Activated naive CD4-positive, alpha-beta T cell (primary cell): ENCODE measurements at places on chromosomes 6 and 20.

DNA sequence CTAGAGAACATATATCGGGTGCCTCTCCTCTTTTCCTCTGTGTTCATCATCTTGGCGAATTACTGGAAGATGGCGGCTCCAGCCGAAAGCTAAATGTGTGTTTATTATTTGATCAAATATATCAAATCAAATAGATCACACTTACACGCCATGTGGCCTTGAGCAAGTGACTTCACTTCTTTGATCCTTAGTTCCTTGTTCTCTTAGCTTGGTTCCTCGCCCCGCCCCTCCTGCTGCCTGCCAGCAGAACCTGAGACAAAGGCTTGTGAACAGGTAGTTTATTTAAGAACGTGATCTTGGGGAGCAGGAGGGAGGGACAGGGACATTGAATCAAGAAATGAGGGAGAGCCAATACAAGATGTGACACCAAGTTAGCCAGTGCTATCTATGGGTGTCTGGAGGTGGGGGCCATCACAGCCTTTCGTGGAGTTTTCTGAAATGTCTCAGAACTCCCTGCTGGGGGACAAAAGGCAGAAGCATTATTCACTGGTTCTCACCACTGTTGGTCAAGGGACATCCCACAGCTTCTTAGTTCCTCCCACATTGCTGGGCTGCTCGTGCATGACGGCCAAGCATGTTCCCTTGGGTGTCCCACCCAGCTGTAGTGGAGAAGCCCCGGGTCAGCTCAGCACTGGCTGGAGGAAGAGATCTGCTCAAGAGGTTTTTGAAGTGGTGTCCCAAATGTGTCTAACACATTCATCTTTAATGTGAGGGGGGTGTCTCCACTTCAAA lies 44.9 kb upstream of the RNF24 start:
- no peak for DNase-seq

DNA sequence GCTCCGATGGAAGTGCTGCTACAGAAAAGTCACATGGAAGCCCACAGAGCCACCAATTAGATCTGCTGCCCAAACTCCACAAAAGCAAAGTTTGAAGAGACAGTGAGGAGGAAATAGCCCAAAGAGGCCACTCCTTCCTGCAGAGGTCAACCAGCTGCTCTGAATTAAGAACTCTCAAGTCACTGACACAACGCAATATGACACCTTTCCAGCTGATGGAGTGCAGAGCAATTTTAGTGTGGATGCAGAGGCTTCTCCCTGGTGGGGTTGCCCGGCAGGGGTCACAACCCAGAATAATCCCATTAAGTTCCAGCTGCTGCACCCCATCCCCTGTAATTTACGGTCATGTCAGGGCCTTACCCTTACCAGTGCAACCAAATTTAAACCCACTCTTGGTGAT lies 361.9 kb upstream of the JARID2 start:
- no peak for DNase-seq

- DNase-seq = no peak
Observed at GRCh38 chr6:155436981-155437749, 18.5 kb downstream of the NOX3 start.

GRCh38 chr6:149844480-149844879 lies 19.7 kb downstream of the LRP11 start:
- DNase-seq = no peak

DNA sequence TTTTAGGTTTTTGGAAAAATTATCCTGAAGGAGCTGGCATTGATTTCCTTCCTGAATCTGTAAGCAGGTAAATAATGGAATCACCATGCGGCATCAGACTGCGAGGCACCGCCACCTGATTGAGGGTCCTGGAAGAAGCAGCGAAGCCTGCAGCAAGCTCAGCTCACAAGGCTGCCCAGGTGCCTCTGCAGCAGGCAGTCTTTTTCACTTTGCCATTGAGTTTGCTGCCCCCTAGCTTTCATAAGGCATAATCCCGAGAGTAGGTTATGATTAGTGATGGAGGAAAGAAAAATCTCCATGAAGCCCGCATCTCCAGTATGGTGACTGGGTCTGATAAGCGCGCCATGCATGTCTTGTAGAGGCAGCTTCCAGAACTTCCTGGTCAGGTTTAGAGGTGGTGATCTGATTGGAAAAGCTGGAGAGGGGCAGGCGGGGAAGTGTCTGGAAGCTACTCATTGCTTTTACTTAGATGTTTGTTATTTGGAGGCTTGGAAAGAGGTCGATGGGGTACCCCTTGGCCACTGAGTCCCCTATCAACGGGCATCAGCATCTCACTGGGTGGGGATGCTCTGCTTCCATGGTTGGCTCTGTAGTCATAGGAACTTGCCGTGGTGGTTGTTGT lies 26.7 kb downstream of the IYD start:
- DNase-seq = no peak

DNA sequence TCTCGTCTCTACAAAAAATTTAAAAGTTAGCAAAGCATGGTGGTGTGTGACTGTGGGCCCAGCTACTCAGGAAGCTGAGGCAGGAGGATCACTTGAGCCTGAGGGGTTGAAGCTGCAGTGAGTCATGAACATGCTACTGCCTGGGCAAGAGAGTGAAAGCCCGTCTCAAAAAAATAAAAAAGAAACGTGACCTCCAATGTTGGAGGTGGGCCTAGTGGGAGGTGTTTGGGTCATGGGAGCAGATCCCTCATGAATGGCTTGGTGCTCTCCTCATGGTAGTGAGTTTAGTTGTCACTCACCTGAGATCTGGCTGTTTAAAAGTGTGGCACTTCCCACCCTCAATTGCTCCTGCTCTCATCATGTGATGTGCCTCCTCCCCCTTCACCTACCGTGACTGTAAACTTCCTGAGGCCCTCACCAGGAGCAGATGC lies 24.3 kb downstream of the RBL1 start:
- DNase-seq = no peak

- DNase-seq = no peak
Observed at GRCh38 chr6:29974901-29975560, 32.7 kb downstream of the HLA-A start.

DNA sequence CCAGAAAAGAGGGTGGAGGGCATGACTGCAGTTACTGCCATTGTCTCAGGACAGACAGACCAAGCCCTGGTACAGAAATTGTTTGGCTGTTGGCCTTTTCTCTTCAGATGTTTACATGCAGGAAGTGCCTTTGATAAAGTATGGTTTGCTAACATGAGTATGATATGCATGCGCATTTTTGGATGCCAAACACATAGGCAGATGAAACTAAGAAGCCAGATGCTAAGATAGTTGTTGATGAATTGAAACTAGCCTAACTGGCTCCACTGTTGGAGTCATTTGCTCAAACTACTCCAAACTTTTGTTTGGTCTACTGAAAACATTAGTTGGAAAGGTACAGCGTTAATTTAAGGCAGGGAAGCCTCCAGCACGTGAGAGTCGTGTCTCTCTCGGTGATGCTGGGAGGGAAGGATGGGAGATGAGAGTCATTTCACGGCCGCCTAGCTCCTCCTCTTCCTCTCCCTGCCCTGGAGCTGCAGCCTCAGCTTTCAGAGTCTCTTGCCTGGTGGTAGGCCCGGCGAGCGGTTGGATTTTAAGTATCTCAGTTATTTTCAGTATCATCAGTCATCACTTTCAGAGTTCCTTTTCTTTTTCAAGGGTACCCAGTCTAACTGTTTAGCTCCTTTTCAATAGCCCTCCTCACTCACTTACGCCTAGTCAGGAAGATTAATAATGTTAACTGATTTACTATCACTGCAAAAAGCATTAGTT lies 29.7 kb downstream of the RREB1 start:
- peak; percentile 29 for DNase-seq

DNA sequence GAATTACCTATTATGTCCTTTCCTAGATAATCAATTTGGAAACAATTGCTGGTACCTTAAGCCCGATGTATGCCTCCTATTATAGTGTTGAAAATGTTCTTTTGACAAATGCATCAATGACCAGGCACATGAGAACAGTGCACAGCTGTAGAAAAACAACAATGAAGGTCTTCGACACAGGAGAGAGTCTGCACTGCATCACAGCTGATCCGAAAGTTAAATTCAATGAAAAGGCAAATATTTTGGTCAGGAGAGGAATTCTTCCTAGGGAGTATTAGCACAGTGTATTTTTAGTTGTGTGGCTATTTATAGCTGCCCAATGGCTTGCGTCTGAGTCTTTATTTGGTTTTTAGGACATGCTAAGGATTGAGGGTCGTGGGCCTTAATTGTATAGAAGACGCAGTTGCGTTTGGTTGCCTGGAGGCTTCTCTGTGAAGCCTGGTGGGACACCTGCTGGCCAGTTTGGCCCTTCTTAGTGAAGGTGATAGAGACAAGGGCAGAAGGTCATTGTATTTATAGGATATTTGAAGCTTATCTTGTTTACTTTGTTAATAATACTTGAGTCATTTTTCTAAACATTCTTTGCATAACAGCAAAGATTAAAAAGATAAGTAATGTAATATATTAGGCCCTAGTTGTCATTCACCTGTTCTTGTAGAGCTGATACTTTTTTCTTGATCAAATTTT lies 72.3 kb downstream of the CDYL start:
- DNase-seq = no peak

DNA sequence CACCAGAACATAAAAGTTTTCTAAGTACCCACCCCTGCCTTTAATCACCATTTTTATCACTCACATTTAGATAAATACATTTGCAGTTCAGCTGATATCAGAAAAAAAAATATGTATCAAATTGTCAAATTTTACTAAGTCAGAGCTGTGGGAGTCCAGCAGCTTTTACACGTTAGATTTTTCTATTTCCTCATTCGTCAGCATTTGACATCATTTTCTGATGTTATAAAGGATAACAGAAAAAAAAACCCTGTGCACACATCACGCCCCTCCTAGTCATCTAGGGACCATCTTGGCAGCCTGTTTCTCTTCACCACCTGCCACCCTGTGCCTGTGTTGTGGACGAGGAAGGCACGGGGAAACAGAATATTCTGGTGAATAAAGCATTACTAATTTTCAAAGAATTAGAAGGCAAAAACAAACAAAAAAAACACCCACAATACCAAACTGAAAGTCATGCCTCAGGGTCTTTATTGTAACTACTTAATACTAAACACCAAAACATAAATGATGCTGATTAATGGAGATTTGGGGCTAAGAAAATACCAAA lies 12.4 kb downstream of the B4GALT5 start:
- no peak for DNase-seq

DNA sequence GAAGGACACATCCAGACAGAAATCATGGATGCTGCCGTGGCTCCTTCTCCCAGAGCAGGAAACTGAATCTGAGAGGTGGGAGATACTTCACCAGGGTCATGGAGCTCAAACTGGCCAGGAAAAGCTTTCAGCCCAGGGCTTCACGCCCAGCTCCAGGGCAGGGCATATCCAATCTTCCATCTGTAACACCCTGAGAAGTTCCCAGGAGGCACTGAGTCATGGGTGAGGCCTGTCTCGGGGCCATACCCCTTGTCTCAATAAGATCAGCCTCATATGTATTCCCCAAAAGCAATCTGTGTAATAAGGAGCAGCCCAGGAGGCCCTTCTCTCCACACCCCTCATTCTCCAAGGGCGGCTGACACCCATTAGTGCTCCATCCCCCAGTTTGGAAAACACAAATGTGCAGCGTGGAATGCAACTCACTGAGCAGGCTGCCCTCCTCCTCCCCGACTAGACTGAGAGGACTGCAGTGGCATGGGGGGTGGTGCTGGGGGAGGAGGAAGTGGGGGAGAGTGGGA lies 439.3 kb upstream of the SULF2 start:
- DNase-seq = no peak

DNA sequence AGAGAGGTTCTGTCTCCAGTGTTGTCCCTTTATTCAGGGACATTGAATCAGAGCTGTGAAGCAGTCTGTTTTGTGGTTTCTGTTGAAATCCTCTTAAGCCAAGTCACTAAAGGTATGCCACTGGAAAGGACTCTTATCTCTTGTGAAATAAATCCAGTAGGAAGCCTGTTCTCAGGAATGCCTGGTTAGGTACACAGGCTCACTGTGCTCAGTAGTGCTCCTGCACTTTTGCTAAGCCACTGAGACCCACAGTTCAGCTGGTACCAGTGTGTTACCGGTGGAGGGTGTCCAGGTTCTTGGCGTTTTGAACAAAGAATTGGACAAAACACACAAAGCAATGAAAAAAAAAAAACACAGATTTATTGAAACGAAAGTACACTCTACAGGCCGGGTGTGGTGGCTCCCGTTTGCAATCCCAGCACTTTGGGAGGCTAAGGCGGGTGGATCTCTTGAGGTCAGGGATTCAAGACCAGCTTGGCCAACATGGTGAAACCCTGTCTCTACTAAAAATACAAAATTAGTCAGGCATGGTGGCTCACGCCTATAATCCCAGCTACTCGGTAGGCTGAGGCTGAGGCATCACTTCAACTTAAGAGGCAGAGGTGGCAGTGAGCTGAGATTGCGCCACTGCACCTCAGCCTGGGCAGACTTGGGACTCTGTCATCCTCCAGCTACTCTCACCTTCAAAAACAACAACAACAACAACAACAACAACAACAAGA lies 186.1 kb downstream of the JARID2 start:
- no peak for DNase-seq

DNA sequence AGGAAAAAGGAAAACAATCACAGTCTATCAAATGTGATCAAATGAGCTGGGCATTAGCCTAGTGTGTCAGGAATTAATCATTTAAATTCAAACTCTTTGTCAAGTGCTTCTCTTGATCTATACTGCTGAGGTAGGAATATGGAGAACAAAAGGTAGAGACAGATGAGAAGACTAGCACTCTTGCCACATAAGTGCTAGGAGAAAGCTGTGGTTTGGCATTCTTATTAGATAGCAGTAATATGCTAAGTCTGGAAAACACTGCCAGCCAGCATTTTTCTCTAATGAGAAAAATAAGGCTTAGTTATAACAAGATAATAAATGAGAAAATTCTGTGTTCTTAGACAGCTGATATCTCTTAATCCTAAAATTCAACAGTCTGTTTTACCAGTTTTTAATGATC lies 38.9 kb downstream of the ORC3 start:
- no peak for DNase-seq

- DNase-seq = no peak
Observed at GRCh38 chr6:47250302-47250701, 59.4 kb downstream of the TNFRSF21 start.

DNA sequence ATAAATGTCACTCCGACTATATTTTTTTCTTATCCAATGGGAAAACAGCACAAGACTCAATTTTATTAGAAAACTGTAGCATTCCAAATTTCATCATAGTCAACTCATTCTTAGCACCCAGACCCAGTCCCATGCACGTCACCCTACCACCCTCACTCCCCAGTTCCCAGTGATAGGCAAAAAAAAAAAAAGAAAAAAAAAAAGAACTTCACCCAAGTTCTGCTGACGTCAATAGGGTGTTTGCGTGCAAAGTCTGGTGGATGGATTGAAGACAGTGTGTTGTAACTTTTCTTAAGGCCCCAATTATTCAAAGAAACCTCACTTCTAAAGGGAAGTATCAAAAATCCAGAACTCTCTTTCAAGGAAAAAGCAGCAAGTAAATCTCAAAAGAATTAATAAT lies 213.9 kb upstream of the PRDM1 start:
- no peak for DNase-seq

DNA sequence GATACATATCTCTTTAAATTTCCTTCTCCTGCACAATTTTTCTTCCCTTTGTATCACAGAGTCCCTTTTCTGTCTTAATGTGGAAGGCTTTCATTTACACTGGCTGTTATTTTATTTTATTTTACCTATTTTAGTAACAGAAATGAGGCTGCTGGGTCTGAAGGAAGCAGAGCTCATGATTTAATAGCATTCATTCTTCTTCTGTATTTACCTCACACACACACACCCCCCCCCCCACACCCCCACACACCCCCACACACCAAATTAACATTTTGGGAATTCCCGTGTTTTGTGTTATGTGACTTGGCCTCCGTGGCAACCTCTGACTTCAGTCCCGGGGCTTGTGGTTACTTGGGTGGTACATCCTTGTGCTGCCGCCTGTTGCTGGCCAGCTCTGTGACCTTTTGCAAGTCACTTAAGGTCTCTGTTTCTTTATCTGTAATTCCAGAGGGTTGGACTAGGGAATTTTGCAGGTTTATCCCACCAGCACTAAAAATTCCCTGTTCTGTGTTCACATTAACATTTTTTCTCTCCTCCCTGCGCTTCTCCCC lies 108.8 kb downstream of the TIAM2 start:
- DNase-seq = no peak
